ENCODE measurements at places on chromosomes 16 and 17.

- H3K4me3 ChIP-seq: no peak overlapping the region
- no peak for DNase-seq
- H3K27ac ChIP-seq: no peak overlapping the region
- H3K4me1 ChIP-seq: no peaks in the 10 kb centered on the region
- no peaks in the 10 kb centered on the region for H3K36me3 ChIP-seq
Observed at GRCh38 chr16:5323284-5324141, 225.9 kb upstream of the EEF2KMT start.

- DNase-seq: peak; percentile 89
- peaks cover 43% of the 10 kb centered on the region for H3K4me1 ChIP-seq
- no peak overlapping the region for H3K4me3 ChIP-seq
- H3K27me3 ChIP-seq: no peaks in the 10 kb centered on the region
- no peak overlapping the region for H3K27ac ChIP-seq
- H3K36me3 ChIP-seq: no peaks in the 10 kb centered on the region
Observed at GRCh38 chr16:85275533-85276249, 163.4 kb upstream of the CIBAR2 start.

DNA sequence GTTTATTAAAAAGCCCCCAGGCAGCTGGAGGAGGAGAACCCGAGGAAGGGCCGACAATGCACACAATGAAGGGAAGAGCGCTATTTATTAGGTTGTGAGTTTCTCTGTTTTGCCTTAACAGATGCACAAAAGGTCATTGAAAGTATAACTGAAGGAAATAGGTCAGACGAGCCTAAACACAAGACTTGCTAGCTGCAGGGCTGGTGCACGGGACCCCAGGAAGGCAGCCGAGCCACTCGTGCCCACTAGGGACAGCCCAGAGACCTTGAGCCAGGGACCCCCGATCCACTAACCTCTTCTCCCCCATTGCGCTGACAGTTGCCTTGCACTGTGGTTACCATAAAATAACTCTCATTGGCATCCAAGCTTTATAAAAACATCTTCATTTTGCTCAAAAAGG lies 11.3 kb downstream of the LITAFD start:
- H3K27me3 ChIP-seq: no peaks in the 10 kb centered on the region
- H3K4me1 ChIP-seq: no peaks in the 10 kb centered on the region

- no peaks in the 10 kb centered on the region for H3K27me3 ChIP-seq
- H3K4me3 ChIP-seq: no peak overlapping the region
- peak; percentile 40 for DNase-seq
- no peaks in the 10 kb centered on the region for H3K36me3 ChIP-seq
- peak overlapping the region; percentile 35 for H3K27ac ChIP-seq
Observed at GRCh38 chr17:49779739-49780231, 8.7 kb upstream of the KAT7 start.

DNA sequence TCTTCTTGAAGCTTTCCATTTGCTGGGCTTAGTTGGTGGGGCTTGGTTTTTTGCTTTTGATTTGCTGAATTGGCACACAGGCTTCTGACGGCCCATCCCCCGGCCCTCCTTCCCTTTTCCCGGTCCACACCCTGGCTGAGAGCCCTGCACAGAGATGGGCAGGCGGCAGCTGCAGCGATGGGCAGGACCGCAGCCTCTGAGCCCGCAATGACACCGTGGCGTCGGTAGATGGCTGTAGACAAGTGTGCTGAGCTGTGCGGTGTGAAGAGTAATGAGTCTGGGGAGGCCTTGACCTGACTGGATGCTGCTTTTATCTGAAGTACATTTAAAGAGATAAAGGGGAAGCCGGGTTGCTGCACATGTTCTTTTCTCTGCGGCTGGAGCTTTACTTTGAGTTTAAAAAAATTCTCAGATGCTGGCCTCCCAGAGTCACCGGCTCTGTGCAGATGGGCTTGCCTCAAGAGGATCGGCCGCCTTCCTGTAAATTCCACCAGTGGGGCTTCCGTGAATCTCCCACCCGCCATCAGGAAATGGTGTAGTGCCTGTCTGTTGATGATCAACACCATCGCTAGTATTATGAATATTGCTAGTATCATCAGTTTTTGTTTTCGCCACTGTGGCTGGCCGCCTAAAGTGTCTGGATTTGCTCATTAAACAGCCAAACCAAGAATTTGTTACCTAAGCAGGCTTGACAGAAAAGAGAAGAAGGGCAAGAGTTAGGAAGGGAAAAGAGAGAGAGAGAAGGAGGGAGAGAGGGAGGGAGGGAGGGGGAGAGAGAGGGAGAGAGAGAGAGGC lies 245.6 kb upstream of the RBFOX1 start:
- H3K36me3 ChIP-seq: no peaks in the 10 kb centered on the region
- no peak overlapping the region for H3K4me3 ChIP-seq
- no peaks in the 10 kb centered on the region for H3K4me1 ChIP-seq
- H3K27ac ChIP-seq: no peak overlapping the region
- H3K27me3 ChIP-seq: no peaks in the 10 kb centered on the region
- DNase-seq: no peak

GRCh38 chr17:2040942-2041560 lies 771 bp upstream of the OVCA2 start:
- no peak for DNase-seq
- peaks cover 38% of the 10 kb centered on the region for H3K36me3 ChIP-seq
- H3K4me3 ChIP-seq: peak overlapping the region; percentile 67
- peaks cover 20% of the 10 kb centered on the region for H3K4me1 ChIP-seq
- H3K27ac ChIP-seq: no peak overlapping the region

GRCh38 chr17:41324180-41325075 lies 8.9 kb upstream of the KRTAP17-1 start:
- no peak for DNase-seq
- H3K27ac ChIP-seq: no peak overlapping the region
- H3K4me1 ChIP-seq: no peaks in the 10 kb centered on the region
- no peaks in the 10 kb centered on the region for H3K36me3 ChIP-seq
- H3K4me3 ChIP-seq: no peak overlapping the region

DNA sequence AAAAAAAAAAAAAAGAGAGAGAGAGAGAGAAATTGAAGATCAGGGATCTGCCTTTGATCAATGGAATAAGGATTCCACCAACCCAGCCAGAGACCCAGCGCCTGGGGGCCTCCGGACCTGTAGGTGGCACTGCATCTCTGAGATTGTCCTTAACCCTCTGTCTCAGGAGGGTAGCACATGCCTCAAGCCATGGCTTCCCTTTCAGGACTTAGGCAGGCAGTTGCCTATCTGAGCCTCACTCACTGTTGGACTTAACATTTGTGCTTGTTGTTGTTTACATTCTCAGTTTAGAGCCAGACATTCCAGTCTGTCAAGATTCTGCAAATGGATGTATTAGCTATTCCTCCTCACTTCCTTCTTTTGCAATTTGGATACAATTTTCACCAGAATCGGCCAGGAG lies 5.1 kb upstream of the SCNN1B start:
- H3K36me3 ChIP-seq: no peaks in the 10 kb centered on the region
- H3K27me3 ChIP-seq: peaks cover 4% of the 10 kb centered on the region
- DNase-seq: peak; percentile 51

- H3K4me3 ChIP-seq: no peak overlapping the region
- no peaks in the 10 kb centered on the region for H3K36me3 ChIP-seq
- H3K27ac ChIP-seq: no peak overlapping the region
- no peak for DNase-seq
Observed at GRCh38 chr17:28206292-28206691, 112.7 kb upstream of the TMEM97 start.

- H3K4me3 ChIP-seq: peak overlapping the region; percentile 67
- H3K27me3 ChIP-seq: no peaks in the 10 kb centered on the region
- H3K36me3 ChIP-seq: peaks cover 12% of the 10 kb centered on the region
- H3K4me1 ChIP-seq: peaks cover 87% of the 10 kb centered on the region
- peak; percentile 64 for DNase-seq
Observed at GRCh38 chr17:50151937-50152547, 1.6 kb upstream of the PPP1R9B start.

GRCh38 chr16:84663433-84664101 lies 15.3 kb downstream of the KLHL36 start:
- H3K4me3 ChIP-seq: no peak overlapping the region
- H3K36me3 ChIP-seq: peaks cover 61% of the 10 kb centered on the region
- H3K27me3 ChIP-seq: no peaks in the 10 kb centered on the region
- peaks cover 4% of the 10 kb centered on the region for H3K4me1 ChIP-seq

- no peaks in the 10 kb centered on the region for H3K27me3 ChIP-seq
- H3K36me3 ChIP-seq: no peaks in the 10 kb centered on the region
- no peaks in the 10 kb centered on the region for H3K4me1 ChIP-seq
- H3K4me3 ChIP-seq: no peak overlapping the region
- DNase-seq: no peak
- no peak overlapping the region for H3K27ac ChIP-seq
Observed at GRCh38 chr16:65037556-65037955, 84.3 kb downstream of the CDH11 start.

GRCh38 chr17:43548689-43549379 lies 2.7 kb upstream of the ETV4 start:
- no peaks in the 10 kb centered on the region for H3K27me3 ChIP-seq
- peaks cover 33% of the 10 kb centered on the region for H3K4me1 ChIP-seq
- no peak for DNase-seq

DNA sequence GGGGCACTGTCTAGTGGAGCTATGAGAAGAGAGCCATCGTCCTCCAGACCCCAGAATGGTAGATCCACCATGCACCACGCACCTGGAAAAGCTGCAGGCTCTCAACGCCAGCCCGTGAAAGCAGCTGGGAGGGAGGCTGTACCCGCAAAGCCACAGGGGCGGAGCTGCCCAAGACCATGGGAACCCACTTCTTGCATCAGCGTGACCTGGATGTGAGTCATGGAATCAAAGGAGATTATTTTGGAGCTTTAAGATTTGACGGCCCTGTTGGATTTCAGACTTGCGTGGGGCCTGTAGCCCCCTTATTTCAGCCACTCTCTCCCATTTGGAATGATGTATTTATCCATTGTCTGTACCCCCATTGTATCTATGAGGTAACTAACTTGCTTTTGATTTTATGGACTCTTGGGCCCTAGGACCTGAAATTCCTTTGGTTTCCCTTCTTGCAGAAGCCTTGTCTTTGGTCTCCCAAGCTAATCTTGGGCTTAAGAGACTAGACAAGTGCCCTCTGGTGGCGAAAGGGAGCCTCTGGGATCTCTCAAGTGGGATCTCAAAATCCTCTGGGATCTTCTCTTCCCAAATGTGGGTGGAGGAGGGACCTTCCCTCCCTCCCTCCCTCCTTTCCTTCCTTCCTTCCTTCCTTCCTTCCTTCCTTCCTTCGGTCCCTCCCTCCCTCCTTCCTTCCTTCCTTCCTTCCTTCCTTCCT lies 58.2 kb upstream of the HAPSTR1 start:
- H3K4me1 ChIP-seq: no peaks in the 10 kb centered on the region
- no peak overlapping the region for H3K27ac ChIP-seq
- H3K4me3 ChIP-seq: no peak overlapping the region
- H3K36me3 ChIP-seq: no peaks in the 10 kb centered on the region
- DNase-seq: peak; percentile 44
- peaks cover 3% of the 10 kb centered on the region for H3K27me3 ChIP-seq

- peaks cover 86% of the 10 kb centered on the region for H3K36me3 ChIP-seq
- no peak overlapping the region for H3K27ac ChIP-seq
- no peaks in the 10 kb centered on the region for H3K4me1 ChIP-seq
- no peaks in the 10 kb centered on the region for H3K27me3 ChIP-seq
- no peak for DNase-seq
- no peak overlapping the region for H3K4me3 ChIP-seq
Observed at GRCh38 chr17:60049936-60050335, 28.8 kb downstream of the HEATR6 start.

GRCh38 chr17:8220783-8221662 lies 10.6 kb upstream of the AURKB start:
- no peaks in the 10 kb centered on the region for H3K27me3 ChIP-seq
- peaks cover 27% of the 10 kb centered on the region for H3K4me1 ChIP-seq
- DNase-seq: peak; percentile 50
- H3K4me3 ChIP-seq: peak overlapping the region; percentile 60
- H3K36me3 ChIP-seq: no peaks in the 10 kb centered on the region
